ENCODE measurements at places on chromosomes 5 and 9. TPM values are rescaled to one million over a fixed set of nuclear protein-coding genes. Genes with fewer than 3 reads are reported as not detected.

DNA sequence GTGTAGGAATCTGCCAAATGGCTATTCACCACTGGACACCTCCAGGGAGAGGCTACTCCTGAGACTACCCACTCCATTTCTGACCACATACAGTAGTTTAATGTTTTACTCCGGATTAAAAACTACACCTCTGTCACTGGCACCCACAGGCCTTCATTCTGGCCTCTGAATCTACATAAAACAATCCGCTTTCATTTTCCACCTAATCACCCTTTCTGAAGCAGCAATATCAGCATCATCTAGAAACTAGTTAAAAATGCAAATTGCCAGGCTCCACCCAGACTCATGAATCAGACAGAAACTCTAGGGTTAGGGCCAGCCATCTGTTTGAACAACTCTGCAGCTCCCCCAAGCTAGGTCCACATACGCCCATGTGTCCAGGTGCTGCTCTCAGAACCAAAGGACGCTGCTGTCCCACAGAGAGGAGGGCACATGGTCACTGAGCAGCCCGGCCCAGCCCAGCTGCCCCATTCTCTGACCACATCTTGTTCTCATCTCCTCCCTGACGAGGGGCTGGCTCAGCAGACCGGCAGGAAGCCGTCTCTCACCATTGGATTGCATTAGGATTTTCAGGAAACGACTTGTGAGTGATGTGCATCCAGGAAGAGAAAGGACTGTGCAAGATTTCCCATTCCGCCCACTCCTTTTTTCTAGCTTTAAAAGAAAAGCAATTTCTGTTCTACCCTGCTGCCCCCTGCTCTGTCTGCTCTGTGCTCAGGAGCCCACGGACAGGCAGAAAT lies 34.7 kb downstream of the ADAM19 start:
- peak; percentile 45 for DNase-seq

- no peak for DNase-seq
Observed at GRCh38 chr9:74711341-74711740, 176.4 kb downstream of the TRPM6 start.

The VCAN gene
- total RNA-seq: 29.6 TPM

The RPS14 gene
- total RNA-seq: 1,223 TPM

The ADGRV1 gene
- 0.86 TPM for total RNA-seq

DNA sequence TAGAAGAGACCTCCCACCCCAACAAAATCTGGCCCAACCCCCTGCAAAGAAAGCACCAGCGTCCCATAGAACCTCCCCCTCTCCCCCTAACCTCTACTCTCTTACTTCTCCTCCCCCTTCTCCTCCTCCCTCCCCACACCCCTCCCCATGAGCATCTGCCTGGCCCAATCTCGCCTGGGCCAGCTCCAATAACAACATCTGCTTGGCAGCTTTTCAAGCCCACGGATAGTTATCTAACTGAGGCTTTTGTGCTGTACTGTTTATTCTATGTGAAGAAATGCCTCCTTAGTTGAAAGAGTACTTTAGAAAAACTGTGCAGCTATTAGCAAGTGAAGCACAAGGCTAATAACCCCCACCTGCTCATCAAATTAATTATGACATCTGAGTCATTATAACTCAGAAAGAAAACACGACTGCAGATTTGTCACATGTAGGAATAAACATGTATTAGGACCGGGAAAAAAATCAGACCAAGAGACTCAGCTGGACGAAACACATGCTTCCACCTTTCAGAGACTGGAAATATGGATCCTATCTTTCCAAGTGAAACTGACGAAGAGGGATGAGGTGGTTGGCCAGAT lies 42.8 kb downstream of the NFIB start:
- peak; percentile 87 for DNase-seq

- DNase-seq: no peak
Observed at GRCh38 chr5:125481506-125482465, 735.3 kb upstream of the ZNF608 start.

DNA sequence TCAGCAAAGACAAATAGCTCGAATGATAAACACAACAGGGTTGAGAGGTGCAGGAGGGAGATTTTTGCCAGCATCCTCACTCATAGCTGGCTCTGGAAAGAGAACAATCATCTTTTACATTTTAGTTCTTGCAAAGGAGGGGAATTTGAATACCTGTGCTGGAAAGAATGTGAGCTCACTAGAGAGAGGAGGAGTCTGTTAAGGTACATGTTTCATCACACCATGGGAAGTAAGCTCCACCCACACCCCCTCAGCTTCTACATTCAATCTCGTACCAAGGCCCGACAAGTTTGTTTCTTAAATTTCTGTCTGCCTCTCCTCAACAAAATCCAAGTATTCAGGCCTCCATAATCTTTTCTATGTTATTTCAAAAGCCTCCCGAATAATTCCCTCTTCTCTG lies 254.6 kb downstream of the BRINP1 start:
- DNase-seq: no peak

GRCh38 chr5:94245608-94246007 lies 372.8 kb downstream of the KIAA0825 start:
- no peak for DNase-seq

The GAS1 gene
- total RNA-seq: 26.3 TPM

The CNTNAP3B gene
- 8.3 TPM for total RNA-seq

DNA sequence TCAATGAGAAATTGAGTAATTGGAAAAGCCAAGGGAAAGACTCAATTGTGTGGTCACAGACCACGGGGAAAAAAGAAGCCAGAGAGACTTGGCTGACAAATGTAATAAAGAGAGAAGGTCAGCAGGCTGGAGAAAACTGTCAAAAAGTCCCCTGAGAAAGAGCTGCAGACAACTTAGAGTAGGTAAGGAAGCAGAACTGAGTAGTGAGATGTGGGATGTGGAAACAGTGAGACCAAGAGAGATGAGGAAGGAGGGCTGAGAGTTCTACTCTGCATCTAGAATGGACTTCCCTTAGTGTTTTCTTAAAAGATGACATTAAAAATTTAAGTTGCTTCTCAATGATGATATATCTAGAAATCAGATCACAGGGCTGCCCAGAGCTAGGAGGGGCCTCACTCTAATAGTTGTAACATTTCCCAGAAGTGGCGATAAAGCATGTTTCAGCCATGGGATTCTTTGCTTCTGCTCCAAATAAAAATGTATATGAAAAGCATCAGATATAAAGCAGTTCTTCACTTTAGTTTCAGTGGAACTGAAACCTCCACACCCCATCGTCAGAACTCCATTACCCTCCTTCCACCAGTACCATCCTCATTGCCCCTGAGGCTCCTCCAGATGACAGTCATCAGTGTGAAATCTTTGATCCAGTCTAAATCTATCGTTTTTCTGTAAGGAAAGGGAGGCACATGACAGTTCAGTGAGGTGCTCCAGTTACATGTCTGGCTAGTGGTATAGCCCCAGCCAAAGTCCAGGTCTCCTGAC lies 80.6 kb downstream of the SPEF2 start:
- DNase-seq: no peak

- no peak for DNase-seq
Observed at GRCh38 chr5:123482258-123482657, 29.7 kb upstream of the CSNK1G3 start.

DNA sequence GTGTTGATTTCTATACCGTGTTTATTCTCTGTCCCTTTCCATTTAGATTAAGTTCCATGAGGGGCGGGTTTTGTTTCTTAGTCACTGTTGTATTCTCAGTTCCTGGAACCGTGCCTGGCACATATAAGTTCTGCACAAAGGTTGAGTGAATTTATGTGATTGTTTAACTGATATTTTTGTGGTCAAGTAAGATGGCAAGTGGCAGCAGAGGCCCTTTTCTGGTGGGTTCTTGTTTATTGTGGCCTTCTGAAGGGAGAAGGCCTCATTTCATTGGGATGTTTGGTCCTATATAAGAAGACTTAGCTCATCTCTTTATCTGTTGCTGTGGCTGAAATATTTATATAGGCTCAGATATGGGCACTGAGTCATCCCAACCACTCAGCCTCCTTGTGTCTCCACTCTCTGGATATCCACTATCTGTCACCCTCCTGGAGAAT lies 262.5 kb downstream of the PSAT1 start:
- no peak for DNase-seq

All from heart right ventricle (tissue), 16 donors.